Stimulated activated CD4-positive, alpha-beta T cell treated with anti-CD3 and anti-CD28 coated beads, Interleukin-1b, Interleukin-23, amount 100 ng/mL, for 1 hour (primary cell): ENCODE measurements at places on chromosomes 4 and X.

DNA sequence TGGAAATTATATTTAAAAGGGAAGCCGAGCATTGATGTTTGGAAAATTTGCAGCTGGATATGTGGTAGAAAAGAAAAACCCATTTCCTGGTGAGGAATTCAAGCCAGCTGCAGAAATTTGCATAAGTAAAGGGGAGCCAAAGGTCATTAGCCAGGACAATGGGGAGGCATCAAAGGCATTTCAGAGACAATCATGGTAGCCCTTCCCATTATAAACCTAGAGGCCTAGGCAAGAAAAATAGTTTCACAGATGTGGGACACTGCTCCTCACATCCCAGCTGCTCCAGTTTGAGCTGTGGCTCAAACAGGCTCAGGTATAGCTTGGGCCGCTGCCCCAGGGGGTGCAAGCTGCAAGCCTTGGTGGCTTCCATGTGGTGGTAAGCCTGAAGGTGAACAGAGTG is 35.8 kb downstream of the NAP1L3 start:
- no peak for DNase-seq

- DNase-seq: no peak
These were observed 53.7 kb downstream of the RASL11B start for GRCh38 chr4:52915730-52916300.

GRCh38 chr4:158873795-158874401 is 105.1 kb downstream of the FNIP2 start:
- DNase-seq: no peak

GRCh38 chr4:6290769-6291547 is 21.3 kb downstream of the WFS1 start:
- DNase-seq: no peak

GRCh38 chrX:18537068-18537467 is 111.7 kb downstream of the CDKL5 start:
- no peak for DNase-seq

DNA sequence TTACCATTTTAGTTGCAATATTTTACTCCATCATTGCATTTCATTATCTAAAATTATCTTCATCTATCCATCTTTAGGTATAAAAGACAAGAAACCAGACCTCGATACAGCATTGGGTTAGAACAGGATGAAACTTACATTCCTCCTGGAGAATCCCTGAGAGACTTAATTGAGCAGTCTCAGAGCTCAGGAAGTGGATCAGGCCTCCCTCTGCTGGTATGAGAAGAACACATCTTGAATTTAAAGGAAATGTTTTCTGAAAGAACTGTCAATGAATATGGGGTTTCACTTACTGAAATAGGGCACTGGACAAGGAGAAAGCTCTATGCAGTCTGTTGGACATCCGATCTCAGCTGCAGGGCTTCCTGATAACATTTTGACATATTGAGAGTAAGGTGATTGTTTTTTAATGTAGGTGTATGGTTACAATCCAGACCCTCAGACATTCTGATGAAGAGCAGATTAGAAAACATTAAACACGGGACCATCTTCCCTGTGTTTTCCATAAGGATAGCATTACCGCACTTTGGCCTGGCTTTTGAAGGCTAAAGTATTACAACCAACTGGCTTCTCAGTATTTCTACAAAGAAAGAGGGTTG is 367.2 kb downstream of the BMPR1B start:
- no peak for DNase-seq

GRCh38 chrX:115525486-115525885 is 35.5 kb upstream of the PLS3 start:
- no peak for DNase-seq

DNA sequence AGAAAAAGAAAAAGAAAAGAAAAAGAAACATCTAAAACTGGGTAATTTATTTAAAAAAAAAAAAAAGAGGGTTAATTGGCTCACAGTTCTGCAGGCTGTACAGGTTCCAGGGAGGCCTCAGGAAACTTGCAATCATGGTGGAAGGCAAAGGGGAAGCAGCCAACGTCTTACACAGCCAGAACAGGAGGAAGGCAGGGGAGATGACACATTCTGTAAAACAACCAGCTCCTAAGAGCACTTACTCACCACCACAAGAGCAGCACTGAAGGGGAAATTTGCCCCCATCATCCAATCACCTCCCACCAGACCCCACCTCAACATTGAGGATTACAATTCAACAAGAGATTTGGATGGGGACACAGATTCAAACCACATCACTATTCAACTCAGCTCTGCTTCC is 36.8 kb upstream of the TMEM184C start:
- no peak for DNase-seq

GRCh38 chrX:128458888-128459287 is 406.7 kb upstream of the ACTRT1 start:
- no peak for DNase-seq

GRCh38 chr4:107647591-107647990 is 72.4 kb downstream of the PAPSS1 start:
- DNase-seq: no peak

- no peak for DNase-seq
These were observed 123.2 kb downstream of the RBM47 start for GRCh38 chr4:40506492-40506891.

DNA sequence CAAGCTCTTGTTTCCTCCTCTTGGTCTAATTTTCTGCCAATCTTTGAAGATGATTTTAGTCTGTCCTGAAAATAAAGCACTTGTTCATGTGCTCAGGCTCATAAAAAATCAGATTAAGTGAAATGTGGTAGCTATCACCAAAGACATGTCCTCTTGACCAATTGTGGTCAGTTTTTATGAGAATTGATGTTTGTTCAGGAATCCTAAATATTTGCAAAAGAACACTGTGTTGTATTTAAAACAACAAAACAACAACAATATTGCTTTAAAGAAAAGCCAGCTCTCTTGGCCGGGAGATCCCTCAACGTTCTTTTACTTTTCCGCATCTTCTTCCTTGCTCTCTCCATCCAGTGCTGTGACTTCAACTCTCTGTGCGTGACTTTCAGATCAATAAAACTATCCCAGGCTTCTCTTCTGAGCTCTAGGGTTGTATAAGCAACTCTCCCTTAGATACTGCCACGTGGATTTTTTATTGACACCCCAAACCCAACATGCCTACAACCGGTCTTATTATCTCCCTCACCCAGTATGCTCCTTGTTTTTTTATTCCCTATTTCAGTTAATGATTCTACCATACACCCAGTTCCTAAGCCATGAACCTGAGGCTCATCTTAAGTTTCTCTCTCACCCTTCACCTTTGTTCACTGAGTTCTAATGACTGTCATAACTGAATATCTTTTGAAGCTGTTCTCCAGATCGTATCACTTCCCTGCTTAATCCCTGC is 309.9 kb downstream of the ARHGAP10 start:
- no peak for DNase-seq

- no peak for DNase-seq
These were observed 7.8 kb downstream of the RXFP1 start for GRCh38 chr4:158529505-158529904.
